ENCODE measurements at places on chromosomes 2 and 18.

GRCh38 chr2:126859631-126860030, 39.1 kb upstream of the TEX51 start:
- DNase-seq: no peak

GRCh38 chr2:120394764-120395163, 48.8 kb downstream of the INHBB start:
- no peak for DNase-seq

DNA sequence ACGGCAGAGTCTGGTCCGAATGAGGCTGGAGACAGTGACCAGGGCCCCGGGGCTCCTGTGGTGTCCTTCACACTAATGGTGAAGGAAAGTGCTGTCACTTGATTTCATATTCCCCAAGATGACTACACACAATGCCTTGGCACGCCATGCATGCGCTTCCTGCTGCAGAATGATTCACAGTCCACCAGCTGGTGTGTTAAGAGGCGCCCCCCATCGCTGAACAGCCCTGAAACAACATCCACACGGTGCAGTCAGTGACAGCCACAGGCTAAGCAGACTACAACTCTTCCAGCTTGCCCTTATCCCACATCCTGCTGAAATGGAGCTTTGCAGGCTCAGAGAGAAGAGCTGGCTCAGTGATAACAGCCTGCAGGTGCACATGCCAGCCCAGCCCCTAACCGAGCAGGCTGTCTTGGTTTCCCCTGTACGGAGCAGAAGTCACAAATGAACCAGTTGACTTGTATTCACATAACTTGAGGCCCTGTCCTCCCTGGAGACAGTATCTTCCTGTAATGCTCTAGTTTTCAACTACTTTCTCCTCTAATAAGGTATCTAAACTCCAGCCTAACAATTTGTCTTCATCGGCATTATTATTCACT, 24.3 kb upstream of the CDH20 start:
- DNase-seq: no peak

DNA sequence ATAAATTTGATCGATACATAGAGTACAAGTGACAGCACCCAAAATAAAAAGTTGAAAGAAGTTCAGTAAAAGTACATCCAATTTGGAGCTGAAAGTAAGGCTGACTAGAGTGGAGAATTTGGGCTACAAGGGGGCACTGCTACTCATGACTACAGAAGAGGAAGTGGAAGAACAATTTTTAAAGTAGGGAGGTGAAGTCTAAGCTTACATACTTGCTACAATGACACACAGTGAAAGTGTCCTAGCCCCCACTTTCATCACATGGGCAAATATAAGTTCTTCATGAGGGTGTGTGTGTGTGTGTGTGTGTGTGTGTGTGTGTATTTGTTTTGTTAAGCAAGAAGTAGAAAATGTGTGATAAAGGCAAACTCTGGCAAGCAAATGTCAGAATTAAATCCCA, 45.7 kb downstream of the MAP3K2 start:
- no peak for DNase-seq

DNA sequence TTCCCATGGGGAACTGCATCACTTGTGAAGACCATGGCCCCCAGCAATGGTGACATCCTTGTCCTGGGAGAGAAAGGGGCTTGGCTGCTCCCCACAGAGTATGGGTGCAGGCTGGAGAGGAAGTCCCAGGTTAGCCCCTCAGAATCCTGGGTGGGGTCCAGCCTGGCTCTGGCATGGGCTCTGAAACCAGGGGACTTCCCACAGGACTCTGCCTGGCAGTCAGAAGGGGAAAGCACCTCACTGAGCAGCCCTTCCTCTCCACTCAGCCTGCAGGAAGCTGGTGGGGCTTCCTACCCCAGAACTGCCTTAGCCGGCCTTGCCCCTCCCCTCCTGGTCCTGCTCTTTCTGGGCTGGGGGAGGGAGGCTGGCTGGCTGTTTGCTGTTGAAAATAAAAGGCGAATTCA, 3.7 kb downstream of the NEURL3 start:
- DNase-seq: no peak

GRCh38 chr2:65622951-65623535, 190.6 kb upstream of the SPRED2 start:
- DNase-seq: no peak

GRCh38 chr18:10296491-10296890, 157.9 kb upstream of the APCDD1 start:
- DNase-seq: no peak

DNA sequence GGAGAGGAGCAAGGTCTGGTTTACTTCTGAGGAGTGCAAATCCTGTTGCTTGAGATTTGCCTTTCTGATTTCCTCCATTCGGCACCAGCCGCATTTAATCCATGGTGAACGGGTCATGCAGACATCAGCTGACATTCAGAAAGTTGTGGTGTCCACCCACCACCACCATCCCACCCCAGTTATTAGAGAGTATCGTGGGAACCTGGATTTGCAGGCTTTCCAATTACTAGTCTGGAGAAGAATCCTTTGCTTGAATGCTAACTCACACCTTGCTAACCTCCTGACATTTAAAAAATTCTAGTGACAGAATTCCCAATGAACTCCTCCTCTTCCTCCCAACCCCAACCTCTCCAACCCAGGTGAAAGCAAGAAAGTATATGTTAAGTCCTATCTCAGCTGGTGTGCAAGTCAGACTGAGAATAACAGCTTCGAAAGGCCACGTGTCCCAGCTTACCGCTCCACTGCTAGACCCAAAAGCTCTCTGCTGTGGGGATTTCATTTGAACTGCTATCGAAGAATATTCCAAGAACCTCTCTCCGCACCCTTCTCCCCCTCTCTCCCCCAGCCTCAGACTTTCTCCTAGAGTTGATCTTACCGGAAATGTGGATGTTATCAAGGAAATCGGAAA, 17.7 kb downstream of the BCL11A start:
- DNase-seq: no peak

Data from AG04450 (cell line).